Left forelimb (tissue), 1 donor: ENCODE measurements at places on chromosomes 5 and 9.

DNA sequence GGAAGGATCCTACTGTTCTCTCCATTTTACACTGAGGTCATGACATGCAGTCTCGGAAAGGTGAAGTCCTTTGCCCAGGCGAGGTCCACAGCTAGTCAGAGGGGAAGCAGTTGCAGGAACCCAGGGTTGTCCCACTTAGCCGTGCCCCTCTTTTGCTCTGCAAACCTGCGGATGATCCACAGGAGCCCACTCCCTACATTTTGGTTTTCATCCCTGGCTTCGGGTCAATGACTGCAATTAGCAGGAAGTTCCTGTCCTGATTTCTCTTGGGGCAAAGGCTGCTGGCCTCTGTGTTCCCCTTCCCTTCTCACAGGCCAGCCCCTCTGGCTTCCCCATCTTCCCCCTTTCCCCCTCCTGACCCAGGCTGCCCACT is 1.3 kb downstream of the SLC2A8 start:
- no peak for DNase-seq

- no peak for DNase-seq
Measured at GRCh38 chr5:82422751-82423181, 144.6 kb upstream of the RPS23 start.

DNA sequence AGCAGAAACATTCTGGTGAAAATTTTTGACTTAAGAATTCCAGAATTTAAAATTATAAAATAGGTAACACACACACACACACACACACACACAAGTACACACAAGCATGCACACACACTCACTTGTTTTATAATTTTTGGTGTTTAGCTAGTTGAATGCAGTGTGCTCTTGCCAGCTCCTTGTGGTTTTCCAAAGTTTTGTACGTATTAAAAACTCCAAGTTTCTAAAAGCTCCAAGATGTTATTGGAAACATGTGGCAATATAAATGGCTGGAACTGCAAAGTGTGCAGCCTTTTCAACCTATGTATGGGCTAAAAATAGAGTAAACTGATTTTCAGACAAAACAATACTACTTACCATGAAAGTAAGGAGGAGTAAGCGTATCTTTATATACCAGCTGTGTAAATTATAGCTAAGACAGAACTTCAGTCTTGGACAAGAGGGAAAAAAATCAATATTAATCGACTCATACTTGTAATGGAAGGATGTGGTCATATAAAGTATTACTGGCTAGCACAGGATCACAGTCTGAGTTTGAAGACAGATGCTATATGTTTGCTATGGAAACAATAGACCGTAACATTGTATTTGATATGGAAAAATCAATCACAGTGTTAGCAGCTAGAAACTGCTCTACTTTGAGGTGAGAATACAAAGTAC is 727.1 kb upstream of the GRAMD2B start:
- no peak for DNase-seq

DNA sequence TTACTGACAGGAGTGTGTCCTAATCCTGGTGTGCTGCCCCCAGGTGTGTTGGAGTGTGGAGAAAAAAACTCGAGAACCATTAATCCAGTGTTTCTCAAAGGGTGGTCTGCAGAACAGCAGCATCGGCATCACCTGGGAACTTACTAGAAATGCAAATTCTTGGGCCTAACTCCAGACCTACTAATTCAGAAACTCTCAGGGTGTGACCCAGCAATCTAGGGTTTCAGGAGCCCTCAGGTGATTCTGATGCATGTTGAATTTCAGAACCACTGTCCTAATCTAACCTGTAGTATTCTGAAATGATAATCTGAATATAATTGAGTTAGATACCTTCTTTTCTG is 30.0 kb upstream of the IL6ST start:
- no peak for DNase-seq

- no peak for DNase-seq
Measured at GRCh38 chr5:34930462-34930844, 1.1 kb downstream of the DNAJC21 start.

- DNase-seq: peak; percentile 83
Measured at GRCh38 chr5:111680737-111681413, 76.1 kb downstream of the NREP start.

DNA sequence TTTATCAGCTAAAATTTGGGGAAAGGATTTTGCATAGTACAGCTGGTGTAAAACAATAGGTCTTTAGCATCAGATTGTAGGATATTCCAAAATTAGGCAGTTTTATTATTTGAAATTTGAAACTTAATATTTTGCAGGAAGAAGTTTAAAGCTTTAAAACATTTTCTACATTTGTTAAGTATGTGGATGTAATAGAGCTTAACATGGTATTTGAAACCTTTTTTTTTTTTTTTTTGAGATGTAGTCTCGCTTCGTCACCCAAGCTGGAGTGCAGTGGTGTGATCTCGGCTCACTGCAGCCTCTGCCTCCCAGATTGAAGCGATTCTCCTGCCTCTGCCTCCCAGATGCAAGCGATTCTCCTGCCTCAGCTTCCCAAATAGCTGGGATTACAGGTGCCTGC is 2.9 kb downstream of the DENND4C start:
- DNase-seq: no peak

- DNase-seq: peak; percentile 66
Measured at GRCh38 chr9:137278061-137278701, 655 bp downstream of the TOR4A start.

- DNase-seq: no peak
Measured at GRCh38 chr5:14241141-14241540, 98.0 kb downstream of the TRIO start.

DNA sequence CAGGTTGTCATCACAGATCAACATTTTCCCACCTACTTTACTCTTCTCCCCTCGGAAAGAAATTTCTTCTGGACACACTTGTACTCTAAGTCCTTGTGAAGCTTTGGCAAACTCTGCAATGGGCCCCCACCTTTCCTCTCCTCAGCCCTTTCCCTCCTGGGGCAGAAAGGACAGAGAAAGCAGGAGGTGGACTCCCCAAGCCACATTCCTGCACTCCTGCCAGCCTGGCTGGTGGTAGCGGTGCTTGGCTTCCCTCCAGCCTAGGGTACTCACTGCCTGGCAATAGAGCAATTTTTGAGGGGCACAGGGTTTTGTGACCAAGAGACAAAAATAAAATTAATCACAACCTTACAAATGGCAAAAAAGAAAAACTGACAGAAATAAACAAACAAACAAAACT is 451.4 kb downstream of the ZSWIM6 start:
- no peak for DNase-seq

DNA sequence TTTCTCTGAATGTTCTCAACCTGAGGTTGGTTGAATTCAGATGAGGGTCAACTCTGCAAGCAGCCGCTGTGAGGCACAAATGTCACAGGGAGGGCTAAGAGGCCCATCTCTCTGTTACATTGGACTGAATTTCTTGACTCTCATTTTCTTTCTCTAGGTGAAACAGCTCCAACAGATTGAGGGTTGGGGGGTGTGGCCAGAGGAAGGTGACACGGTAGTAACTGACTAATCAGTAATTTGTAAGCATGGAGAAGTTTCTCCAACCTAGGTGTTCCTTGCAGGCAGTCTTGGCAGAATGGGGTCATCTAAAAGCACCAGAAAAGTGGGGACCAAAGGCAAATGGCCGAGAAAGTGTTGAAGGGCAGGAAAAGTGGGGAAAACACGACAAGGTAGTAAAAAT is 16.8 kb downstream of the CCT5 start:
- DNase-seq: no peak

GRCh38 chr5:123170816-123171215 is 81.8 kb downstream of the PRDM6 start:
- DNase-seq: no peak

- DNase-seq: no peak
Measured at GRCh38 chr9:75229605-75230332, 141.5 kb downstream of the OSTF1 start.

DNA sequence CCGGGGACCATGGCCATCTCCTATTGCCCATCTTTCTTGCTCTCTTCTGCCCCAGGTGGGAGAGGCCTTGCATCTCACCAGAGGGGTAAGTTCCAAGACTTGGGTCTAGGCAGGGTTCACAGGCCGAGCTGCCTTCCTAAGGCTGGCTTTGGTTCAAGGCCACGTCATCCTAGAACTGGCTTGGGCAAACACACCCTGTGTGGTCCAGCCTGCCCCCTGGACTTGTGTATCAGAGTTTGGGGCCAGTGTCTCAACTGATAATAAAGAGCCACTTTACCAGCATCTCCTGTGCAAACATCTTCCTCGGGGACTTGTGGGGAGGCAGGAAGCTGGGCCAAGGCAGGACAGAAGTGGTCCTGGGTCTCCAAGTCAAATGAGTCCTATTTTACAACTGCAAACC is 17.8 kb downstream of the BOD1 start:
- DNase-seq: no peak

- DNase-seq: no peak
Measured at GRCh38 chr5:64971513-64971912, 202.8 kb downstream of the CWC27 start.

GRCh38 chr9:127611603-127611898 is 526 bp upstream of the STXBP1 start:
- no peak for DNase-seq

DNA sequence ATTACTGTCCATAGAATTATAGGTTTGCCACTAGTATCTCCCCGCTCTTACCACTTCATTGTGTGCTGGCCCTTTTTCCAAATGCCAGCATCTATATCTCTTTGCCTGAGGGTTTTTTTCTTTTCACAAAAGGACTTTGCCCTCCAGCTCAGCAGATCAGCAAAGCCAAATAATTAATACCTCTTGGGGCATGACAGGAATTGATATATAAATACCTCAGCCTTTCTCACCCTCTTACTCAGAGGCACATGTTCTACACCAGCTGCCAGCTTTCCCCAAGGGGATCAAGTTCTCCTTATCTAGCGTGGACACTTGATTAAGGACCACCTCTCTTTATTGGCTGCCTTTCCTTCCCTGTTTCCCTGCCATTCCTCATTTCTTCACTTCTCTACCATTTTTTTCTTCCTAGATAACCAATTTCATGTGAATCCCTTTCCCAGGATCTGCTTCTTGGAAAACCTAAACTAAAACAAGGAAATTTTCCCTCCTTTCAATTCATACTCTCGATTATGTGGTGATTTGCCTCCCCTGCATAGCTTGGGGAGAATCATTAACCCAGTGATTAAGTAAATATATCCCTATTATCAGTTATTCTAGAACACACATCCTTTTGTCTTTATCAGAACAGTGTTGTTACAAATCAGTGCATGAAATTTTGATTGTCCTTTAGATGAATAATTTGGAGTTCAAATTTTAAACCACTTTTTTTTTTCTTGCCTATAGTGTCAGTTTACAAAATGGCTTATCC is 6.9 kb upstream of the NUDT12 start:
- no peak for DNase-seq

DNA sequence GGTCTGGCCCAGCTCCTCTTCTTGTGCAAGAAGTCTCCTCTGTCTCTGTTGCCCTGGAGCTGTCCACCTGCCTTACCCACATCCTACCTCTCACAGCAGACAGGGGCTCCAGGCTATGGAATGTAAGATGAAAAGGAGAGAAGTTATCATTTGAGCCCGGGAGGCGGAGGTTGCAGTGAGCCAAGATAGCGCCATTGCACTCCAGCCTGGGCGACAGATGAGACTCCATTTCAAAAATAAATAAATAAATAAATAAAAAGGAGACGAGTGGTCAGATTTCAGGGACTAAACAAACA is 37.5 kb upstream of the DENND4C start:
- DNase-seq: no peak

DNA sequence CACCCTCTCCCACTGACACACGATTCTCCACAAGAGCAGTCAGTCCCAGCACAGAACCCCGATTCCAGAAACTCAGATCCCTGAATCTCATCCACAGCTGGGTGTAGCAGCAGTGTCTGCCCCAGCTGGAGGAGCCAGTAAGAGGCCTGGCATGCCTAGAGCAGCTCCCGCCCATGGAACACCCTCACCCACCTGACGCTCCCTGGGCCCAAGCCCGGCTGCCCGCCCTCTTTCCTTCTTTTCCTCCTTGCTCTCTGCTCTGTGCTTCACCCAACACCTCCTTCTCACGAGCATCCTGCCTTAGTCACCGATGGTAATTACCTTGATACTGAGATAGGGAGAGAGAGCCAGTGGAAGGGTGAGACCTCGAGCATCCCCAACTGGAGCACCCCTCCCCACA is 8.7 kb downstream of the PCDH1 start:
- peak; percentile 45 for DNase-seq

- no peak for DNase-seq
Measured at GRCh38 chr5:119439140-119439631, 13.1 kb upstream of the HSD17B4 start.

DNA sequence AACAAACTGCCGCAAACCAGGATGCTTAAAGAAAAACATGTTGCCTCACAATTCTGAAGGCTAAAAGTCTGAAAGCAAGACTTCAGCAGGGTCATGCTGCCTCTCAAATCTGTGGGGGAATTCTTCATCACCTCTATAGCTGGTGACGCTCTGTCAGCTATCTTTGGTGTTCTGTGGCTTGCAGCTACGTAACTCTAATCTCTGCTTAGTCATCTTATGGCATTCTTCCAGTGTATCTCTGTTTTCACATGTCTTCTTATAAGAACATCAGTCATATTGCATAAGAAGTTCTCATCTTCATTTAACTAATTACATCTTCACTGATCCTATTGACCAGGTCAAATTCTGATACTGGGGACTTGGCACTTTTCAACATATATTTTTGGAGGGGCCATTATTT is 243.0 kb downstream of the CDH10 start:
- no peak for DNase-seq

DNA sequence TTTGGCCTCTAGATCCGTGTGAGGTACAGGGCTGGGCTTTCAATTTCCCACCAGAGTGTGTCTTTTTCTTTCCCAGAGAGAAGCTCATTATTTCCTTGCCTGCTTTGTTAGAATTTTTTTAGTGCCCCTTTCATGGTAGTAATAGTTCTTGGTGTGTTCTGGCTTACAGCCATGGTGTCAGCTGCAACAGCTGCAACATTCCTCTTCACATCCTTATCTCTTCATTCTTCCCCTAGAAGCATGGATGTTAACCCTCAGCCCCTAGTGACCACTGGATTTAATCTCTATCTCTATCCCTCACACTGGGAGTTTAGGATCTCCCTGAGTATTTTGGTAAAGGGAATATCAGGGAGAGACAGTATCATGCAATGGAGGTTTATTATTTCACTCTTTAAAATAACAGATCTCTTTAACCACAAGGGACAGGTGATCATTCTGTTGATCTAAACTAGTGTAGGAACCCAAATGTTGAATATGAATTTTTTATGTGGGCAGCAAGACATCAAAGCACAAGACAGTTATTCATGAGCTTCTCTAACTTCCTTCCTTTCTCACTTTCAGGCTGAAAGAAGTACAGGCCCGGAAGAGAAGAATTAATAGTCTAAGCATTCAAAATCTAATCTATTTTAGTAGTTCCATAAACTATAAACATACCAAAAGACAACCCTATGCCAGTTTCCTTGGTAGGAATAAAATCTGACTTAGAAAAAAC is 160.2 kb downstream of the FAM170A start:
- no peak for DNase-seq

- DNase-seq: no peak
Measured at GRCh38 chr5:173642895-173643481, 26.5 kb upstream of the BOD1 start.

- no peak for DNase-seq
Measured at GRCh38 chr5:170865622-170866021, 3.8 kb downstream of the RANBP17 start.
